NCI-H460 (cell line): ENCODE measurements at places on chromosomes 12 and 14. TPM values are rescaled to one million over a fixed set of nuclear protein-coding genes. Genes with fewer than 3 reads are reported as not detected.

GRCh38 chr14:25843481-25844470, 754.1 kb downstream of the NOVA1 start:
- DNase-seq, result no peak

The TAS2R8 gene
- total RNA-seq, result not detected in 2 replicates

- no peak for DNase-seq
These were observed 505 bp downstream of the BCL2L2 start for GRCh38 chr14:23307146-23307530.

The PDE3A gene
- total RNA-seq, result 68.2 and 76.3 TPM in 2 replicates

- DNase-seq, result peak; percentile 66
These were observed 145.0 kb downstream of the PRKCH start for GRCh38 chr14:61466249-61466904.
